Tibial nerve (tissue), 4 donors: ENCODE measurements at places on chromosomes 11 and 22. TPM values are rescaled to one million over a fixed set of nuclear protein-coding genes. Genes with fewer than 3 reads are reported as not detected.

AGBL2 gene
- 5.9 TPM for total RNA-seq

PATE2 gene
- total RNA-seq = not detected

C11orf16 gene
- not detected for total RNA-seq

TEX54 gene
- not detected for total RNA-seq

LRRN4CL gene
- total RNA-seq = 48.8 TPM

MYBPC3 gene
- total RNA-seq = not detected

IL18 gene
- total RNA-seq = 15.3 TPM

ARHGAP8 gene
- 1.7 TPM for total RNA-seq

- peaks cover 53% of the 10 kb centered on the region for H3K36me3 ChIP-seq
- no peaks in the 10 kb centered on the region for H3K27me3 ChIP-seq
- no peak overlapping the region for H3K4me3 ChIP-seq
- H3K4me1 ChIP-seq = no peaks in the 10 kb centered on the region
Measured at GRCh38 chr11:62128835-62129234, 5.0 kb downstream of the INCENP start.

- H3K36me3 ChIP-seq = peaks cover 19% of the 10 kb centered on the region
- no peaks in the 10 kb centered on the region for H3K4me1 ChIP-seq
- no peak overlapping the region for H3K4me3 ChIP-seq
- H3K27ac ChIP-seq = no peak overlapping the region
- no peak for DNase-seq
Measured at GRCh38 chr11:73420136-73420535, 43.9 kb downstream of the RELT start.

DNA sequence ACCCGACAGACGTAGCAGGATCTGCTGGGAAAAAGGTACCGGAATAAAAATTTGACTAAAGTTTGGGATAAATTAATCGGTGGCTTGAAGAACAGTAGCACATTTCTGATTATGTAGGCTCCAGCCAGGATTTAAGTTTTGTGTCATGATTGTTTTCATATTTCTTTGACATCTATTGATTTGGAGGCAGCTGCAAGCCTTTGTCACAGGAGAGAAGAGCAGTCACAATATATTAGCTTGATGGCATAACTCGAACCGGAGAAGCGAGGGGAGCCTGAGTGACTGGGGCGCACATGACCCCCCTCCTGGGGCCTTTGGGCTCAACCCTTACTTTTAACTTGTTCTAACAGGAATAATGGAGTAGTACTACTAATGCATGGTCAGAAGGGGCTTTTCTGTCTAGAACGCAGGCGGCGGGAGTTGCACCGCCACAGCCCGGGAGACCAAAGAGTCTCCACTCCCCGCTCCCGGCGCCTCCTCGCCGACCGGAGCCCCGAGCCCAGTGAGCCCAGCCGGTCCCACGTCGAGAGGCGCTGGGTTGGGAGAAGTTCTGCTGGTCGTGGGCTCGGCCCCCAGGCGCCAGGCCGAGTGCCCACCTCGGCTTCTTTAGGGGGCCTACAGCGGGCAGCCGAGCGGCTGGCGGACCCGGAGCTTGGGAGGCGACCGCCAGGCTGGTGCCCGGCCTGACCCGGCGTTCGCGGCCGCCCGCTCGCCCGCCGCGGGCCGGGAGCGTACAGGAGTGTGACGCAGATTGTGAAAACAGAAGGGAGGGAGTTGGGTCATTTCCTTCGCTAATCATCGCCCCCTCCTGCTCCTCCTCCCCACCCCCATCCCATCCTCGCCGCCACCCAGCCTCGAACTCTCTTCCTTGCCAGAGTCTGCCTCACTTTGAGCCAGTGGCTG, 15.7 kb upstream of the PAX6 start:
- H3K4me1 ChIP-seq = no peaks in the 10 kb centered on the region
- H3K27ac ChIP-seq = no peak overlapping the region
- peaks cover 93% of the 10 kb centered on the region for H3K27me3 ChIP-seq
- H3K36me3 ChIP-seq = no peaks in the 10 kb centered on the region

GRCh38 chr11:115325523-115325922, 178.7 kb downstream of the CADM1 start:
- no peaks in the 10 kb centered on the region for H3K36me3 ChIP-seq
- no peak overlapping the region for H3K4me3 ChIP-seq
- no peaks in the 10 kb centered on the region for H3K27me3 ChIP-seq
- DNase-seq = no peak
- no peak overlapping the region for H3K27ac ChIP-seq

DNA sequence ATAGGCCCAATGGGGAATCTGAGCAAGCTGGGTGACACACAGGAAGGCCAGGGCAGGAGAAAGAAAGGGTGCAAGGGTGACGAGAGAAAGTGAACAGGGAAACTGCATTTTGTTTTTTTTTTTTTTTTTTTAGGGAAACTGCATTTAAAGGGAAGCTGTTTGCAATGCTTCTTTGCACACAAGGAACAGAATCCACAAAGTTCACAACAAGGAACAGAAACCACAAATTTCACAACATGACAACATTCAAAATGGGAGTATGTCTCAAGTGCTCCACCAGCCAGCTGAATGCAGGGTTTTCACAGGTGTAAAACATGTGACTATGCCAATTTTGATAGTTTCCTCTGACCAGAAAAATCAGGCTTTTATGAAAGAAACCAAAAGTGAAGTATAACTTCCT, 6.8 kb upstream of the PLAAT3 start:
- no peaks in the 10 kb centered on the region for H3K36me3 ChIP-seq
- no peak for DNase-seq
- H3K4me1 ChIP-seq = peaks cover 9% of the 10 kb centered on the region
- H3K27ac ChIP-seq = no peak overlapping the region
- no peak overlapping the region for H3K4me3 ChIP-seq
